Neural progenitor cell (in vitro differentiated cells): ENCODE measurements at places on chromosomes 7 and 10. TPM values are rescaled to one million over a fixed set of nuclear protein-coding genes. Genes with fewer than 3 reads are reported as not detected.

DNA sequence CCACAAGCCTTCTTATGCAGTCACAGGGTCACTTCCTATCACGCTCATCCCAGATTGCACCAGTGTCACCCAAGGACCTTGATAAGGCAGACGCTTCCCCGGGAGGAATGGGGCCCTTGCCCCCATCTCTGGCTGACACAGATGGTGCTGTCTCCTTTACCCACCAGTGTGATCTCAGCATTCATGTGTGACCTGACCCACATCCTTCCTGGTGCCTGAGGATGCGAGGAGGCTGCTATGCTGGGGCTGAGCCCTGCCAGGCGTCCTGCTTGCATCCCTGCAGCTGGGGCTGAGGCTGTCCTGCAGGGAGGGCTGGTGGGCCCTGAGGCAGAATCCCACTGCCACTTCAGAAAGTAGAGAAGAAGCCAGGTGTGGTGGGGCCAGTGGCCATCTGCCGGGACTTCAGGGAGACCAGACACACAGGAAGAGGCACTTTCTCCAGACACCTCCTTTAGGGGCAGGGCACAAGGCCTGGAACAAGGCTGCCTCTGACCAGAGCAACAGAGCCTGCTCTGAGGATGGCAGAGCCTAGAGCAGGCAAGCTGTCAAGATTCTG, 35.3 kb downstream of the RASGEF1A start:
- DNase-seq, result no peak

- DNase-seq, result no peak
Observed at GRCh38 chr7:130009848-130010688, 41.1 kb downstream of the ZC3HC1 start.

- DNase-seq, result no peak
Observed at GRCh38 chr10:77162697-77163096, 474.9 kb downstream of the KCNMA1 start.

Gene AOC1
- not detected in 2 replicates for total RNA-seq

GRCh38 chr10:124356701-124357560, 61.8 kb downstream of the OAT start:
- DNase-seq, result no peak

GRCh38 chr10:87635498-87636312, 24.0 kb upstream of the PAPSS2 start:
- DNase-seq, result no peak

Gene RPEL1
- total RNA-seq, result not detected in 2 replicates

- no peak for DNase-seq
Observed at GRCh38 chr10:69455006-69455763, 3.9 kb downstream of the TSPAN15 start.

Gene RTKN2
- total RNA-seq, result 39.1 and 65.9 TPM in 2 replicates

- DNase-seq, result no peak
Observed at GRCh38 chr7:20206104-20206896, 10.9 kb downstream of the MACC1 start.

DNA sequence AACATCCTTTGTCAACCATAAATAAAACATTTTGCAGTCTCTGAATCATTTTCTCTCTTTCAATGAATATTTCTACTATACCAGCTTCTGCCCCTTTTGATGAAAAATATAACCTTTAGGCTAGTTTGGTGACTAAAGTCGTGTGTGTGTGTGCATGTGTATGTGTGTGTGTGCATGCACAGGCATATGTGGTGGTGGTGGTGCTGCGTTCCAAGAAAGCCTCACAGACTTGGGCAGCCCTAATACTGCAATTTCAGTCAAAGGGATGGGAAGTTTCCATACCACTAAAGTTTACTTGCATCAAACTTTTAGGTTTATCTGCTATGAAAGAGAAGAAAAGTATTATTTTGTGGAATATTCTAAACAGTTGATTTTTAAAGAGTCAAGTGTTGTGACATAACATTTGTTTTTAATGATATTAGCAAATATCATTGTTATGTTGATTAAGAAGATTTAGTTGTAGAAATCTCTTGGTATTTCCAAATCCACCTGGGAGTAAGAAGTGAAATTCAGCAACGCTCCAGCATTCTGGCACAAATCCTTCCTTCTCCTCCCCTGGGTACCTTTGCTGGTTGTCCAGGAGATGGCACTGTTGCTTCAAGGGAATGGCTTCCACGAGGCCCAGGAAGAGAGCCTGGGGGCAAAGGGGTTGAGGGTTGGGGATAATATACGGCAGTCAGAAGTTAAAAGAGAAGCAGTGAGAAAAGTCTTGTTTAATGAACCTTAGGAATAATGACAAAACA, 41.5 kb downstream of the ASB4 start:
- DNase-seq, result peak; percentile 81

DNA sequence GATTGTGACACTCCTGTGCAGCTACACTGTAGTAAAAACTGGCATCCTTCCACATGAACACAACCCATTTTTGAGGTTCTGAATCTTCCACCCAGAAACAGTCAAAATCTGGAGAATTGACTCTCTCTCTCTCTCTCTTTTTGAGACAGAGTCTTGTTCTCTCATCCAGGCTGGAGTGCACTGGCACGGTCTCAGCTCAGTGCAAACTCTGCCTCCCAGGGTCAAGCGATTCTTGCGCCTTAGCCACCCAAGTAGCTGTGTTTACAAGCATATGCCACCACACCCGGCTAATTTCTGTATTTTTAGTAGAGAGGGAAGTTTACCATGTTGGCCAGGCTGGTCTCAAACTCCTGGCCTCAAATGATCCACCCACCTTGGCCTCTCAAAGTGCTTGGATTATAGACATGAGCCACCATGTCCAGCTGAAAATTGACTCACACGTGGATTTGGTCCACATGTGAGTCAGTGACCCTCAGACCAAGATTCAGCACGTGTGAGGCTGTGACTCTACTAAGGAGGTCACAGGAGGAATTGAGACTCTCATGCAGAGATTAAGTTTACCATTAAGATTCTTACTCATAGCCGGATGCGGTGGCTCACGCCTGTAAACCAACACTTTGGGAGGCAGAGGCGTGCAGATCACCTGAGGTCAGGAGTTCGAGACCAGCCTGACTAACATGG, 12.1 kb upstream of the ZNF107 start:
- DNase-seq, result no peak

Gene FGFBP3
- 14.0 and 27.6 TPM in 2 replicates for total RNA-seq

- peak; percentile 74 for DNase-seq
Observed at GRCh38 chr10:101817337-101818118, 716 bp downstream of the OGA start.

Gene MAGI2
- total RNA-seq, result 4.2 and 5.8 TPM in 2 replicates

- DNase-seq, result peak; percentile 78
Observed at GRCh38 chr7:149071641-149072437, 18.7 kb downstream of the ZNF786 start.

Gene ANXA8
- total RNA-seq, result not detected in 2 replicates

Gene ZWINT
- total RNA-seq, result 97.5 and 104 TPM in 2 replicates

DNA sequence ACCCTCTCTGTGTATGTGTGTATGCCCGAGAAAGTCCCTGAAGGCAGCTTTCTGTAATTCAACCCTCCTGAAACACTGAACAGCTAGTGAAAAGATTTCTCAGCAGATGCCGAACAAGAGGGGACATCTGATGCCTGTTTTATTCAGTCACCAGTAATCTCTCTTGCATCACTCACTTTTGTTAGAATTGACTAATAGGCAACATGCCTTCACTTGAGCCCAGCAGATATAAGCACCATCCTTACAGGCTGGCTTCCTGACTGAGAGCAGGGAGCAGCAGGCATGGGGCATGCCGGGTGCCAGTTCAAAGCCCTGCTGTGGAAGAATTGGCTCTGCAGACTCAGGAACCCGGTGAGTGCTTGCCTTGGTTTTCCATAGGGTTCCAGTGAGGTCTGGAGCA, at the start of gene ABCA13:
Gene ABCA13 (plus strand): TSS at position 257 of the 400 bp plus-strand sequence. CDS start 26 bp downstream, at position 283.
- DNase-seq, result peak; percentile 10

DNA sequence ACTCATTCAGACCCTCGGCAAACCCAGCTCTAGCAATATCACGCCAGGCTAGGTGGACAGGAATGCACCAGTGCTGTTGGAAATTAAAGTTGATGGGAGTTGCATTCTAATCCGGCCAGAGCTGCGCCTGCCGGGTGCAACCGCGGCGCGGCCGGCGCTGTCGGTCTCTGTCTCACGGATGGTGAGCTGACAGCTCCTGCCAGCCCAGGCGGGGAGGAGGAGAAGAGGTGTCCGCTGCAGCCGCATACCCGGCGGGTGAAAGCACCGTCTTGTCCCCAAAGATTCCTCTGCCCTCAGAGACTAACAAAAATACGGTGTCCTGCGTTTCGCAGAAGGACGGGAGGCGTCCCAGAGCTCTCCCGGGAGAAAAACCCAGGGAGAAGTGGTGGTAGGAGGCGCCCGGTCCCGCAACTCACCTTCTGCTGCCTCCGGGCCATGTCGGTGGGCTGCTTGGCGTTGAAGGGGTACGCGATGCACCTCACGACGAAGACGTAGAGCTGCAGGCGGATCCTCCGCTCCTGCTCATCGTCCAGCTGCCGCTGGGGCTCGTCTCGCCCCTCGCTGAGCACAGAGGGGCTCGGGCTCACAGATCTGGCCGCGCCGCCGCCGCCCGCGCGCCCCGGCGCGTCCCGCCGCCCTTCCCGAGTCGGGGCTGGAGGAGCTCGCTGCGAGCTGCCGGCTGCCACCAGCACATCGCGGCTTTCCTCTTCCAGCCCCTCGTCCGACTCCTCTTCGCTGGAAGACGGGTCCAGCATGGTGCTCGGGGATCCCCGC, 490 bp downstream of the CADPS2 start:
- peak; percentile 83 for DNase-seq

Gene GNA12
- total RNA-seq, result 32.2 and 34.7 TPM in 2 replicates

GRCh38 chr7:107563081-107563774, 492 bp downstream of the COG5 start:
- DNase-seq, result no peak

Gene TCF7L2
- total RNA-seq, result 11.0 and 12.3 TPM in 2 replicates

DNA sequence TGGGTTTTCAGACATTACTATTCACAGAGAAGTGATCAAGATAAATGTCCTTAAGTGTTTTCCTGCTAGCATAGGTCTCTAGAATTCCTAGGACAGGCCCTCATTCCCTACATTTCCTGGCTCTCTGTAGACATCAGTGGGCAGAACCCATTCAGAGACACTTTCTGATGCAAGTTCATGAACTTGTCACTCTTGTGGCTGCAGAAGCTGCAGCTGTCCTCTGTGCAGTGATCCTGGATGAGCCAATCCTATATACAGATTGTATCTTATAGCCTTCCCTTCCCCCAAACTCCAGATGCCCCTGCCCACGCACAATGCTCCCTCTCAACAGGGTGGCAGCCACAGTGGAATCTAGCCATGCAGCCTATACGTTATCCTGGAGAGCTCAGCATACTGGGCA, 12.6 kb upstream of the GRB10 start:
- DNase-seq, result no peak

Gene SP8
- 19.8 and 60.7 TPM in 2 replicates for total RNA-seq

DNA sequence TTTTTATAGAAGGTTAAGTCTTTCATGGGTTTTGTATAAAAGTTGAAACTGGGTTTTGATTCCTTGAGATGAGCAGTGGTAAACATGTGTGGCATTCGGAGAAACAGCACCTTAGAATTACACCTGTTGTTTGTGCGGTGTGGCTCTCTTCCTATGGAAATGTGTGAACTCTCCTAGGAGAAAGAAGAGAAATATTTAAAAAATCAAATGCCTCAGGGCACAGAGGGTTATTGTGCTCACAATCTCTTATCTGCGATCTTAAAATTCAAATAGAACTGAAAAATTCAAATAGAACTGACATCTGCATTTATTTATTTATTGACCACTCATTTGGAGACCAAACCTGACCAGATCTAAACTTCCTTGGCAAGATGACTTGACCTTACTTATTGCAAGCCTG, 18.1 kb upstream of the NRP1 start:
- DNase-seq, result no peak

DNA sequence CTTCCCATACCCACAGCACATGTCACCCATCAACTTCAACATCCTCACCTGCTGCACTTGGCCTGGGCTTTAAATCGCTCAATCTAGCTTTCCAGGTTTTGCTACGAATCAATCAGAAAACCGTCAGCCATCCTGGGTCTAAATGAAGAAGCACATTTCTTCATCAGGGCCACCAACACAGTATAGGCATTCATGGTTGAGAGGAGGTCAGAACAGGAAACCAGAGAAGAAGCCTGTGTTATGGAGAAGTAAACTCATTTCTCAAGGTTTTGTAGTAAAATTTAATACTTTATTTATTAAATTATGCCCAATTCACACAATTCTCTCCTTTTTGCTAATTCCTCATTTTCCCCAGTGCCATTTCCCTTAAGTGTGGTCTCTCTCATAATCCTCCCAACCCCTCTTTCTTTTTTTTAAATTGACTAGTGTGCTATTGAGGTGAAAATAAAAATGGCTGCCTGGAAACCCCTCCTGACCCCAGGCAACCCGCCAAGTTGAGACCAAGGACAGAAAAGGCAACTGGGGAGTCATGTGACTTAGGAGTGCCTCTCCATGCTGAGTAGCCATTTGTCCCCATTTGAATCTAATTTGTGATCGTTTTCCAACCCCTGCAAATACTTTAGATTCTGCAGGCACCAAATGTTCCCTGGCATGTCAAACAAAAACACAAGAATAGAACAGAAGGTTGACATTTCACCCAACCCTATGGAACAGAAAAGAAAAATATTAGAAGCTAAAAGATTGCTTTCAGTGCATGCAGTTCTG, 181.1 kb upstream of the NAMPT start:
- DNase-seq, result no peak

DNA sequence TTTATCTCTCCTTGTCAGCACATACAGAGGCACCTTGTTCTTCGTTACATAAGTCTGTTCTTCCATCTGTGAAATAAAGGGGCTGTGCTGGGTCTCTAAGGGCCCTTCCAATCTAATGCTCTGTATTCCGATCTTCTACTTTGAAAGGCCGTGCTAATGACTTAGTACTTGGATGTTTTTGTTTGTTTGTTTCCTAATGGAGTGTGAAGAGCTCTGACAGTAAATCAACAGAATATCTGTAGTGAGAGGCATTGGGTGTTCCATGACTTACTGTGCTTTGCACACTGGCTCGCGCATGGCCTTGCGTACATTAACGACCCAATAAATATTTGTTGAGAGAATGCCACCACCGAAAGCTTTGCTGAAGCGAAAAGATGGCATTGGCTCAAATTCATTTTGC, 162.1 kb downstream of the CHN2 start:
- no peak for DNase-seq

GRCh38 chr10:118940386-118940785, 89.1 kb upstream of the NANOS1 start:
- DNase-seq, result no peak

GRCh38 chr7:113085781-113086390, 741 bp downstream of the GPR85 start:
- peak; percentile 17 for DNase-seq

Gene LIPJ
- 0.06 and 0.39 TPM in 2 replicates for total RNA-seq

Gene GATA3
- 0.09 TPM in 1 of 2 replicates, not detected in the other for total RNA-seq

DNA sequence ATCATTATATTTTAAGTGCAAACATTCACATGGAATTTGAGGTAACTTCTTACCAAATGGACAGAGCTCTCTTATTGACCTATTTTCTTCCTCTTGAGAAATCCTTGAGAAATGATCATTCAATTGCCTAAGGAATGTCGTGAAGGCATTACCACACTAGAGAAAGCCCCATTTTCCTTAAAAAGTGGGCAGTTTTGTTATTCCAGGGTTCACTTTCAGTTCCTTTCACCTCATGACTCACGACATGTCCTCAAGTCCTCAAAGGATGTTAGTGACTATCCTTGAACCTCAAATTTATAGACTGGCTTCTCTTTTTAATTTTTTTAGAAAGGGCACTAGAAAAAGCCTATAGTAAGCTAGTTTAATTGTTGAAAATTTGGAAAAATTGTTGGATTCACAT, 40.4 kb upstream of the SMIM30 start:
- DNase-seq, result no peak

Gene GNGT1
- 0.06 TPM in 1 of 2 replicates, not detected in the other for total RNA-seq

- DNase-seq, result no peak
Observed at GRCh38 chr7:73963252-73963822, 64.6 kb upstream of the ELN start.

Gene SPOCK2
- total RNA-seq, result 1.9 and 3.2 TPM in 2 replicates
